ENCODE measurements at places on chromosomes 4 and X.

- DNase-seq = no peak
Measured at GRCh38 chrX:110311437-110312230, 6.3 kb downstream of the AMMECR1 start.

GRCh38 chr4:89269121-89269666, 38.4 kb downstream of the GPRIN3 start:
- no peak for DNase-seq

GRCh38 chrX:100677611-100678181, 33.7 kb downstream of the SRPX2 start:
- DNase-seq = no peak

GRCh38 chr4:43485196-43485595, 592.7 kb downstream of the GRXCR1 start:
- peak; percentile 13 for DNase-seq

DNA sequence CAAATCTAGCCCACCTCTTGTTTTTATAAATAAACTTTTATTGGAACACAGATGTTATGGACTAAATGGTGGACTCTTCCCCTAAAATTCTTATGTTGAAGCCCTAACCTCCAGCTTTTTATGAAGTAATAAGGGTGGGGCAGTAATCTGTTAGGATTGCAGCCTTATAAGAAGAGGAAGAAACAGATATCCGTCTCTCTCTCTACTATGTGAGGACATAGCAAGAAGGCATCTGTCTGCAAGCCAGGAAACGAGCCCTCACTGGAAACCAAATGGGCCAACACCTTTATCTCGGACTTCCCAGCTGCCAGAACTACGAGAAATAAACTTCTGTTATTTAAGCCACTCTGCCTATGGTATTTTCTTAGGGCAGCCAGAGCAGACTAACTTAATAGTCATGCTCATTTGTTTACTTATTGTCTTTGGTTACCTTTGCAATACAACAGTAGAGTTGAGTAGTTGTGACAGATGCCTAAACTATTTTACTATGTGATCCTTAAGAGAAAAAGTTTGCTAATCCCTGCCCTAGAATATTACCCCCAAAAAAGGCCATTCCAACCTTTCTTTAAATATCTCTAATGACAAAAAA, 67.4 kb downstream of the MANBA start:
- no peak for DNase-seq

GRCh38 chr4:81632581-81633299, 161.0 kb upstream of the RASGEF1B start:
- no peak for DNase-seq

- peak; percentile 63 for DNase-seq
Measured at GRCh38 chr4:141028024-141028529, 105.2 kb downstream of the RNF150 start.

GRCh38 chrX:9873952-9874351, 87.7 kb downstream of the SHROOM2 start:
- peak; percentile 56 for DNase-seq

- peak; percentile 9 for DNase-seq
Measured at GRCh38 chr4:83219344-83220331, 65.0 kb downstream of the COQ2 start.

DNA sequence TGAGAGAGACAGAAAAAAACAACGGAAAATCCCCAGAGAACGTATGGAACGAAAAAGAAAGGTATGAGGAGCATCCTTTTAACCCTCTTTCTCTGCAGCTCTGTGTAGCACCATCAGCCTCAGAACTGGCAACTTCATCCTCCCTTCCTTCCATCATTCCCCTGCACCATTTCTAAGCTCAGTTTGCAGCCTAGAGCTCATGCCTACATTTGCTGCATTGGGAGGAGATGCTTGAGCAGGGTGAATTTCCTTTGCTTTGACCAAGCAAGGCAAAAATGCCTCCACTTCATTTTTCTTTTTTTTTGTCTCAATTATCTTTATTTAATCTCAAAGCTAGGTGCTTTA, 67.9 kb downstream of the ANK2 start:
- DNase-seq = no peak

DNA sequence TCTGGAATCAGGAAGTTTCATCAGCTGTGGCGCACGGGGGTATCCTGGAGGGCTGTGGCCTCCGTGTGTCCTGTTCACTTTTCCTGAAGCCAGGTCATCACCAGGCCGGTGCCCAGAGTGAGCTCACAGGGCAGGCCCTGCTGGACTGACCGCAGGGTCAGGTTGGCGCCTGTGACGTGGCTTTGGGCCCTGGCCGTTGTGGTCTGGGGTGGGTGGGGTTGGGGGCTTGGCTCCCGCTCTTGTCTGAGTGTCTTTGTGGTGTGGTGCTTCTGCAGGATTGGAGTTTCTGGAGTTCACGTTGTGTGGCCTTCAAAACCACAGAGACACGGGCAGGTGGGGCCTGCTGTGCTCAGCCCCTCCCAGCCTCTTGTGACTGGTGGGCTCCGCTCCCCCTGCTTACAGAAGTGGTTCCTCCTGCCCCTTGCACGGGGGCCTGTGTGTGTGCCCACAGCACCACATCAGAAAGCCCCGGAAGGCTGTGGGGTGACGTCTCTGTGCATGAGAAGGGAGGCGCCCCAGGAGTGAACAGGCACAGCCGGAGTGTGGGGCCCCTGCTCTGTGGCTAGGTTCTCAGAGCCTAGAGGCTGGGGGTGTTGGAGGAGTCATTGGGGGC, 9.5 kb downstream of the RGS12 start:
- no peak for DNase-seq

DNA sequence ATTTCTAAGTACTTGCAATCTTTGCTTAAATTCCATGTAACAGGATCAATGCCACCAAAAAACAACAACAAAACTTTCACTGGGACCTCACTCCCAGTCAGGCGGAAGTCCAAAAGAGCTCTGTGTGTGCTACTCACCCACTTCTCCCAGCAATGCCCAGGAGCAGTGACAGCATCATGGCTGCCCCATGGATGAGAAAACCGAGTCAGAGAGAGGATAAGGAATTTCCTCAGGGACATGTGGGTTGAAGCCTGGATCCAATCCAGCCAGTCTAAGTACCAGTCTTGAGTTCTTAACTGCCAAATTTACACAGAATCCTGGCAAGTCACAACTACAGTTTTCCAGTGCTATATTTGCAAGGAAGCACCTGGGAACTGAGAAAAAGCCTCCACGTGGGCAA, 64.5 kb downstream of the STX18 start:
- peak; percentile 26 for DNase-seq

DNA sequence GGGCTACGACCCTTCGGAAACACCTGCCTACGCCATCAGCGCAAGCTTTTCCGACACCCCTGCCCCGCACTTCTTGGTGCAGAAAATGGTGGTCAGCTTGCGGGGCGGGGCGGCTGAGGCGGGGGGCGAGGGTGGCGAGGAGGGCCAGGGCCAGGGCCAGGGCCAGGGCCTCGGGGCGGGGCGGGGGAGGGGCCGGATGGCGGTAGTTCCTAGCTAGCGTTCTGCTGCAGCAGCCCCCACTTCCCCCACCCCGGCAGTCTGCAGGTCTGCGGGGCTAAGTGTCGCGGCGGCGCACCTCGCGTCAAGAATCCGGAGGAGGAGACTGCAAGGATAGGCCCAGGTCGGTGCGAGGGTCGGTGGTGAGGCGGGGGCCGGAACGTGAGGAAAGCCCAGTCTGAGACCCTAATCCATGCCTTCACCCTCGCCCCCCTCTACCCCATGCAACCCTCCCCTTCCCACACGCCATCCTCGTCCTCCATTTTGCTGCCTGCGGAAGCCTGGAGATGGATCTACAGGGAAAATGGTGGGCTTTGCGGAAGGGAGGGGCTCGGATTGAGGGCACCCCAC, 600 bp downstream of the BEX4 start:
- no peak for DNase-seq

DNA sequence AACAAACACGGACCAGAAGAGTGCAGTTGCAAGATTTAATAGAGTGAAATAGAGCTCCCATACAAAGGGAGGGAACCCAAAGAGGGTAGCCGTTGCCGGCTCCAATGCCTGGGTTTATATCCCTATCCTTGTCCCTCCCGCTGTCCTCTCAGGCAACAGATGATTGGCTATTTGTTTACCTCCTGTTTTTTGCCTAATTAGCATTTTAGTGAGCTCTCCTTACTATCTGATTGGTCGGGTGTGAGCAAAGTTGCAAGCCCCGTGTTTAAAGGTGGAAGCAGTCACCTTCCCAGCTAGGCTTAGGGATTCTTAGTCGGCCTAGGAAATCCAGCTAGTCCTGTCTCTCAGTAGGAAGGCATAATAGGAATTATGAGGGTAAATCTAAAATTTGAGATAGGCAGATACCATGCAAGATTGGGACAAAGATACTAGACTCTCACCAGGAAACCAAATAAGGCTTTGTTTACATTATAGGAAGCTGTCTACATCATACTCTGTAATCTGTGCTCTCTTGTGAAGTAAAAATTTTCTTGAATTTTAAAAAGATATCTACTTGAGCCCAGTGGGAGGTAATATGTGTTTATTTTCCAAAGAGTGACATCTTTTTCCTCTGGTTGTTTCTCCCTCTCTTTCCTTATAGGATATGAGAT, 65.9 kb downstream of the ATP10D start:
- DNase-seq = no peak

DNA sequence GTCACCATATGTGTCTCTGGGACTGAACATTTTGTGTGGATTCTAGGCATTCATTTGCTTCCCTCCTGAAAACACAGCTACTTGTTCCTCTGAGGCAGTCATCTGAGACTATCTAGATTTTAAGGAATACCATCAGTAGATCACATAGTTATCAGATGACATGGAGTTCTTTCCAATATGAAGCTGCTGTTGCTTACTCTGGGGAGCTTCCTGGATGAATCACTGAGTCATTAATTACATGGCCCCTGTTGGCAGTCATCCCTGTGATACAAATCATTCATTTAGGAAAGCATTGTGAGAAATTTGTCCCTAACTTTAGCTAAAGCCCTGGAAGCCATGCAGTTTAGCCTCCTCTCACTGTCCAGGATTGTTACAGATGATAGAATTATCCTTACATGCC, 98.2 kb upstream of the ARSJ start:
- peak; percentile 91 for DNase-seq

- DNase-seq = no peak
Measured at GRCh38 chr4:70931347-70931746, 29.2 kb downstream of the MOB1B start.

DNA sequence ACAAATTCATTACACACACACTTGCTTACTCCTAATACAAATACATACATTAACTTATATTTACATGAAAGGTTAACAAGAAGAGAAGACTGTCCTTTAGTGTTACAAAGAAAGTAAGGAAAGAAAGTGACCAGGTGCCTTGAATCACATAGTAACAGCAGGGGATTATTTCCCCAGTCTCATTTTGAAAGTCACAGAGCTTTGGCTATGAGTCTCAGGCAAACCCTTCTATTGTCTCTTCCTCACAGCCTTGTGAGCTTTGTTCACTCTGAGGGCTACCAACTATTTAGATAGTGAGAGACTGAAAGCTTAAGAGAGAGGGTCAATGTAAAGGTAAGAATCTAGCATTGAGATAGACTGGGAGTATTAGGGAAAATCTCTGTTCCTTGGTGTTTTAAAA, 161.6 kb downstream of the NPNT start:
- DNase-seq = no peak
